ENCODE measurements at places on chromosomes 7 and 10.

DNA sequence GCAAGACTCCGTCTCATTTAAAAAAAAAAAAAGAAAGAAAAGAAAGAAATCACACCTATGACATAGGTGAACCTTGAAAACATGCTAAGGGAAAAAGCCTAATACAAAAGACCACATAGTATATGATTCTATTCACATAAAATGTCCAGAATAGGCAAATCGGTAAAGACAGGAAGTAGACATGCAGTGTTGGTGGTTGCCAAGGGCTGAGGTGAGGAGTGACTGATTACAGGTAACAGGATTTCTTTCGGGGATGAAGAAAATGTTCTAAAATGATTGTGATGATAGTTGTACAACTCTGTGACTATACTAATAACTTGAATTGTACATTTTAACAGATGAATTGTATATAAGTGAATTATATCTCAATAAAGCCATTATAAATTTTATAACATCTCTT is 3.3 kb downstream of the XPNPEP1 start:
- DNase-seq, result no peak

DNA sequence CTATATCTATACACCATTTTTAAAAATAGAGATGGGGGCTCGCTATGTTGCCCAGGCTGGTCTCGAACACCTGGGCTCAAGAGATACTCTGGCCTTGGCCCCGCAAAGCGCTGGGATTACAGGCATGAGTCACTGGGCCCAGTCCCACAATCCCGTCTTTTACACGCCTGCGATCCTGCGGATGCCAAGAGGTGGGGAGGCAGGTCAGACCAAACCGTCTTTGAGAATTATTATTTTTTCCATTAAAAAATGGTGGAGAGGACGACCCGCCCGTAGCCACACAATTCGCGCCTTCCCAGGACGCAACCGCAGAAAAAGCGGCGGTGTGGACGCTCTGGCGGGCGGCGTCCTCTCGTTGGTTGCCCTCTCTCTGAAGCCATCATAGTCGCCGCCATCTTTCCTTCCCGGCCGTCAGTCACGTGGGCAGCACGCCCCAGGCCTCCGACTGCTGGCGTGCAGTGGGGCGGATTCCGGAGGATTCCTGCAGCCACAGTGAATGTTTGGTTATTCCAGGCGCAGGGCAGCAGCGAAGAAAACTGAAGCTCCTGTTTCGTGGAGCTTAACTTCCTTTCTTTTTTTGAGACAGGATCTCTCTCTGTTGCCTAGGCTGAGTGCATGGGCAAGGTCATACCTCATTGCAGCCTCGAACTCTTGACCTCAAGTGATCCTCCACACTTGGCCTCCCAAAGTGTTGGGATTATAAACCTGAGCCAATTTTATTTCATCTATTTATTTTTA is 9.9 kb upstream of the EPHB4 start:
- peak; percentile 60 for DNase-seq

DNA sequence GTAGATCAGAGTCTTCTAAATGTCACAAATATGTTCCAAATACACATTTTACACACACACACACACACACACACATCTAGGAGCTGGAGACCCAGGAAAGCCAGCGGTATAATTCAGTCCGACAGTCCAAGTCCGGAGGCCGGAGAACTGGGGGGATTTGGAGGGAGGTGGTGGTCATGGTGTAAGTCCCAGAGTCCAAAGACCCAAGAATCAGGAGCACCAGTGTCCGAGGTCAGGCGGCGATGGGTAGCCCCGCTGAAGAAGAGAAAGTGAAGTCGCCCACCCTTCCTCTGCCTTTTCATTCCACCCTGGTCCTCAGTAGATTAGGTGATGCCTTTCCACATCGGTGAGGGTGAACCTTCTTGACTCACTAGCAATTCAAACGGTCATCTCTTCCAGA is 154.8 kb downstream of the CAMK1D start:
- no peak for DNase-seq

DNA sequence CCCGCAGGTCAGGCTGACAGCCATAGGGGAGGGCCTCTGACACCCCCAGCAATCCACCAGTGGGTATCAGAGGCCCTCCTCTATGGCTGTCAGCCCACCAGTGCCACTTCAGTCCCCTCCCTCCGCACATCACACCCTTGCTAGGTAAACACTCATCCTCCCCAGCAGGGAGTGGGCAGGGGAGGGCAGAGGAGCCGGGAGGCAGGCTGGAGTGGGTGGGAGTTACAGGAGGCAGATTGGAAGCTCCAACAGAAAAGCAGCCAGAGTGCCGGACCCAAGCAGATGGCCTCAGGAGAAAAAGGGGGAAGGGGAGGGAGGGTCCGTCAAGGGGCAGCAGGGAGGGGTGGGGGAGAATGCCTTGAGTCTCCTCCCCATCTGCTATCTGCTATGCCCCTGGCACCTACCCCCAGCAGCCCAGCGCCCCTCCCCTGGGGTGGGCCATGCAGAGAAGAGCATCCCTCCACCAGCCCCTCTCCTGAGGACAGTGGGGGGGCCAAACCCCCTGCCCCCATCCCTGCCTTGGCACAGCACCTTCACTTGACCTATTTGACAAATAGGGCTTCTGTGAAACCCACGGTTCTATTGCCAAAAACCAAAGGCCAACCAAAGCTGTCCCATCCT is 2.4 kb downstream of the RASGEF1A start:
- DNase-seq, result no peak

- DNase-seq, result no peak
Observed at GRCh38 chr7:29194206-29194593, 375 bp upstream of the CHN2 start.

- no peak for DNase-seq
Observed at GRCh38 chr7:117673367-117673766, 193.5 kb downstream of the CFTR start.

- no peak for DNase-seq
Observed at GRCh38 chr7:131222171-131222570, 105.5 kb upstream of the MKLN1 start.

DNA sequence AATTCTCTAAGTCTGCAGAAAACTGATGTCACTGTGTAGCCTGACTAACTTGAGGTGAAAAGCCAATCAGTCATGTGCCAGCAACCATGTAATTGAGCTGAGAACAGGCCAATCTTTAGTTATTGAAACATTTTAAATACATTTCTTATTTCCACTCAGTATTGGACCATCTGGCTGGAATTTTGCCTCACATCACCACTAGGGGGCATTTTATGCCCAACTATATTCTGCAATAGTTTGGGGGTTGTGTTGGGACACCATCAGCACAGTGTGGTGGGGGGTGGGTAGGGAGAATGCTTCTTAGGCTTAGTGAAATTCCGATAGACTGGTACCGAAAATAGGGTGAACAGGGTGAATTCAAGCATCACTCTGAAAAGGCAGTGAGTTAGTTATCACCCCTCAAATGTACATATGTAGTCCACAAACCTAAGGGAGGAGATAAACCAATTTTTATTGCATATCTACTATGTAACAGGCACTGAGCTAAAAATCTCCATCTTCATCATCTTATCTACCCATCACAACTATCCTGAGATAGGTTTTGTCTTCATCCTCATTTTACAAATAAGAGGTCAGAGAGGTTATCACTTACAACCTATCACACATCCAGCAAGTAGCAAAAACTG is 17.8 kb downstream of the NPSR1 start:
- DNase-seq, result no peak

DNA sequence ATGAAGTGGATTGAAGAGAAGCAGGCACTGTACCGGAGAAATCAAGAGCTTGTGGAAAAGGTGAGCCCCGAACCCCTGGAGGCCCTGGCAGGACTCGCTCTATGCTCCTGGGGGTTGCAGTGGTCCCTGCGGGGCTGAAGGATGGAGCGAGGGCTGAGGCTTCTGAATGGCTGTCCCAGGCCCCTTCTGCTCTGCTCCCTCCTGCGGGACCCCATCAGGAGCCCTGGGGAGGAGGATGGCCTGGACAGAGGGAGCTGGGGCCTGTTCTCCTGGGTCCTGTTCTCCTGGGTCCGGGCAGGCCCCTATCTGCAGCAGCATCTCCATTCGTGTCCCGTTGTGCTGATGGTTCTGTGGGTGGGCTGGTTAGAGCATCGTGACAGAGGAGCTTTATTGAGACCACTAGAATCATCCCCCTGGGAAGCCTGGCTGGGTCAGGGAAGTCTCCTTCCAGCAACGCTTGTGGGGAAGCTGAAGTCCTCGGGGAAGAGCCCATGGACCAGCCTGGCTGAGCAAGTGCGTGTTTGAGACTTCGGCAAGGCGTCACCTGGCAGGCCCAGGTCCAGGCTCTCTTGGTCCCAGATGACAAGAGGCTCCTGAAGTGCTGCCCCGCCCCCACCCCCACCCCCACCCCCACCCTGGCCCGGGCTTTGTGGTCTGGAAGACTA is 41.1 kb upstream of the DPYSL4 start:
- DNase-seq, result no peak

DNA sequence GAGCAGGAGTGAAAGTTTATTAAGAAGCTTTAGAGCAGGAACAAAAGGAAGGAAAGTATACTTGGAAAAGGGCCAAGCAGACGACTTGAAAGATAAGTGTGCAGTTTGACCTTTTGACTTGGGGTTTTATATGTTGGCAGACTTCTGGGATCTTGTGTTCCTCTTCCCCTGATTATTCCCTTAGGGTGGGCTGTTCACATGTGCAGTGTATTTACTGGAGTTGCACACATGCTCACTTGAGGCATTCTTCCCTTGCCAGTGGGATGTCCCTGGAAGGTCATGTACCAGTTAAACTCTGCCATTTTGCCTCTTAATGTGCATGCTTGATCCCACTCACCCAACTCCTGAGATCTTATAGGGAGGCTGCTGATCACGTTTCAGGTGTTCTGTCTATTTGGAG is 23.4 kb upstream of the ARHGAP12 start:
- no peak for DNase-seq

- no peak for DNase-seq
Observed at GRCh38 chr10:12699258-12699700, 302.2 kb downstream of the CCDC3 start.

DNA sequence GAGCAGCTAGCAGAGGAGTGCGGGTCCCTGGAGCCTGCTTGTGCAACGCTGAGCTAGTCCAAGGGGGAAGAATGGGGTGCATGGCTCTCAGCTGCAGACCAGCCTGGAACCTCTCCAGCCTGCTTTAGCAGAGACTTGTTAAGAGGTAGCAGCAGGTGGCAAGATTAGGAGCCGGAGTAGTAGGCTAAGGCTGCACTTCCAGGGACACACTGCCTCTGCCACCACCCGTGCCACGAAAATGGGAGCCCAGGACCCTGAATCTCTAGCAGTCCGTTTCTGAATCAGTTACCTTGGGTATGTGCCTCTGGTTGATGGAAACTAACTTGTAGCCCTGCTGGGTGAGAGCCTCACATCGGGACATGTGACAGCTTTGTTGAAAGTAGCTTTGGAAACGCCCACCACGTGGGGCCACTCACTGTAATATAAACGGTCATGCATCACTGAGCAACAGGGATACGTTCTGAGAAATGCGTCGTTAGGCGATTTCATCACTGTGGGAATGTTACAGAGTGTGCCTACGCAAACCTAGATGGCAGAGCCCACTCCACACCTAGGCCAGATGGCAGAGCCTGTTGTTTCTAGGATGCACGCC is 25.9 kb downstream of the HTRA1 start:
- DNase-seq, result no peak

- no peak for DNase-seq
Observed at GRCh38 chr7:70612811-70613210, 519.1 kb upstream of the GALNT17 start.

DNA sequence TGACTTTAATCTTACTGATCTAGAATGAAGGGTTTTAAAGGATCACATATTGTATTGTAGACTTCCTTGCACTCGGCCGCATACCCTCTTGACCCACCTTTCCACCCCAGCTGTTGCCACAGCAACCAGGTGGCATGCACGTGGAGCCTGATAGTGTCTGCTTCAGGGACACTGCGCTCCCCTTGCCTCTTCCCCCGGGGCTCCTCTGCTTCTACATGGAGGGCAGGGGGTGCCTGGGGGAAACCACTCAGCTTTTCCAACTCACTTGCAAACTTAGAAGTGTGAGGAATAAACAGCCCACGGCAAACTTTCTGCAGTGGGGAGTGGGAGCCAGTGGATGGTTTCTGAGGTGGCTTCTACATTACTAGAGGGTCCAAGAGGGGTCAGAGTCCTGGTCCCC is 458.6 kb downstream of the PLXNA4 start:
- no peak for DNase-seq

DNA sequence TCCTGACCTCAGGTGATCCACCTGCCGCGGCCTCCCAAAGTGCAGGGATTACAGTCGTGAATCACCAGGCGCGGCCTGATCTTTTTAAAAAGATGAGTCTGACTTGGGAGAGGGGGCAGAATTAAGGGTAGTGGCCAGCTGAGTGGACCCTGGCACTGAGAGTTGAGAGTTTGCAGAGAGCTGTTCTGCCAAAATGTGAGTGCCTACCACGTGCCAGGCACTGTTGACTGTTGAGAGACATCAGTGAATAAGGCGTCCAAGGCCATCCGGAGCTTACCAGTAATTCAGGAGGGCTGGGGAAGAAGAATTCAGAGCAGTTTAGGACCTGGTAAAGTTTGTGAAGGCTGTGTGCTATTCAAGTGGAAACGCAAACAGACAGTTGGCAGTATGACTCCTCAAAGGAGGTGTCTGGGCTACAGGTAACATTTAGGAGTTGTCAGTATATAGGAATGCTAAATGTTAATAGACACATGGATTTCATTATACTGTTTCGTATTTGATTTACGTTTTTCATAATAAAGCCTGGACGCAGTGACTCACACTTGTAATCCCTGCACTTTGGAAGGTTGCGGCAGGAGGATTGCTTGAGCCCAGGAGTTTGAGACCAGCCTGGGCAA is 1.5 kb downstream of the NIPSNAP2 start:
- DNase-seq, result no peak

DNA sequence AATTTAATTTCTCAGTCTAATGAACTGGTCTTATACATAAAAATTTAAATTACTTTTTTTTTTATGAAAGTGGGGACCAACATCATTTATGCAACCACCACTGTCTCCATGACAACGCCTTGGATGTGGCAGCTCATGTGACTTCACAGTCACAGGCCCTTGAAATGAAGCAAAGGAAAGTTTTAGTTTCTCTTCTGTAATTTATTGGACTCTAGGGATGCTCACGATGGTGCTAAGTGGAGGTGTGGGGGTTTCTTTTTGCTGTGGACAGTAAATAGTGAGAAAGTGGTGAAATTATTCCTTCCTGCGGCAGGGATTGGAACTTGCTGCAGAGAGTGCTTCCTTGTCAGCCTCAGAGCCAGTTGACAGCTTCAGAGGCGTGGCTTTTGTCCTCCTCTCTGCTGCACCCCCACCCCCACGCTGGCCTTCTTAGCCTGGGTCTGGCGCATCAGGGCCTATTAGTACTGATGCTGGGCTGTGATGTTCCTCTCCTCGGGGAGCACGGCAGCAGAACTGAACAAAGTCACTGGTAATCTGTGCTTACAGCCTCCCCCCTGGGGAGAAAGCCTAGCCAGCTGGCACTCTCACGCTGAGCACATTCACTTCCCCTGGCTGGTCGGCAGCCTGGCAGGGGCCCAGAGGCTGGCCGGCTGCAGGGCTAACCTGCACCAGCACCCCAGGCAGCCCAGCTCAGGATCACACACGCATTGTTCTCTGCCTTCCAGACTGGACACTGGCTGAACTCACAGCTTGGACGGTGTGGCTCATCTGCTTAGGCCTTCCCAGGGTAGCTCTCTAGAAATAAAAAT is 517.5 kb upstream of the GALNT17 start:
- no peak for DNase-seq

DNA sequence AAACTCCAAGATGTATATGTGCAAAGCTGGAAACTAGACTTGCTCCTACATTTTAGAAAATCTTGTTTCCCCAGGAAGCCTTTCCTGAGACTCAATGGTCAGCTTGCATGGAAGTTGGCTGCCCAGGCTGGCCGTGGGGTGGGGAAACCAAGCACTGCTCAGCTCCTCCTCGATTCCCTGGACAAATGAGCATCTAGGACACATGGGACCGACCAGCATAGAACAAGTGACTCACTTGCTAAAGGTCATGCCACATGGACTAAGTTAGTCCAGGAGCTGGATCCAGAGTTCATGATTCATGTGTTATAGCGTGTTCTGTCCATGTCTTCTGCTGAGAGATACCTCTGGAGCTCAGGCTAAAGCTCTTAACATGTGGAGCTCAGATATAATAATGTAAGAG is 6.2 kb downstream of the FAM180A start:
- no peak for DNase-seq

Data from activated T-helper 1 cell treated with anti-CD3 and anti-CD28 coated beads, Interleukin-2, amount 50 U/mL, for 16 hours (primary cell).